CD4-positive, alpha-beta T cell treated with Interleukin-17A for 1 hour (primary cell): ENCODE measurements at places on chromosomes 2 and 18.
A peak's percentile ranks its signal among the peaks of the same experiment; 100 is the strongest.

- no peak for DNase-seq
These were observed 11.0 kb downstream of the RAB11FIP5 start for GRCh38 chr2:73101626-73102256.

DNA sequence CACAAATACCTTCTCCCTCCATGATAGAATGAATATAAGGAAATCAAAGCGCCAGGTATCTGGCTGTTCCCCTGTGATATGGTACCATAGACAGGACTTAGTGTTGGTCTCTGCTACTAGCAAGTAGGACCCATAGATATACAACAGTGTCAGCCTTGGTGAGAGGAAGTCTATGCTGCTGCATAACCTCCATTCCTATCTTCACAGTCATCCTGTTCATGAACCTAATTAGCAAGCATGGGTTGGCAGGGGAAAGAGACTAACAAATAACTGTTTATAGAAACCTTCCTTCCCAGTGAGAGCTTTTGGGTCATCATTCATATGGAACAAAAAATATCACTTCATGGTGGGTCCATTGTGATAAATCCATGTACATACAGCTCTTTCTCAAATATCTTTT, 188.9 kb upstream of the FAM98A start:
- DNase-seq = no peak

GRCh38 chr2:113183703-113184102, 9.9 kb downstream of the PSD4 start:
- DNase-seq = no peak

DNA sequence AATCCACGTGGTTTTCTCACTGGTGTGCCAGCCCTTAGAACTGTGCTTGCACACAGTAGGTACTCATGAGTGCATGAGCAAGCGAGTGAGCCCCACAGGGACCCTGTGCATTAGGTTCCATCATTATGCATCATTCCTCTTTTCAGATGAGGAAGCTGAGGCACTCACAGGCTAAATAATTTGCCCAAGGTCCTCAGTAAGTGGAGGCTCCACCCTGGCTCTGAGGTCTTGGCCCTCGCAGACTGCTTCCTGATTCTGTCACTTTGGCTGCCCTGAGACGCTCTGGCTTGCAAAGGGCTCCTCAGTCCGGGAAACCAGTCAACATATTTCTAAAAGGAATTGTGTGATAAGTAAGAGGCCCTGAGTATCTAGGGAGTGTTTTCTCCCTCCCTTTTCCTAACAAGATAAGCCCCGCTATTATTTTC, 71.7 kb downstream of the IL1R2 start:
- no peak for DNase-seq

- no peak for DNase-seq
These were observed 69.9 kb upstream of the CTLA4 start for GRCh38 chr2:203797712-203798111.

DNA sequence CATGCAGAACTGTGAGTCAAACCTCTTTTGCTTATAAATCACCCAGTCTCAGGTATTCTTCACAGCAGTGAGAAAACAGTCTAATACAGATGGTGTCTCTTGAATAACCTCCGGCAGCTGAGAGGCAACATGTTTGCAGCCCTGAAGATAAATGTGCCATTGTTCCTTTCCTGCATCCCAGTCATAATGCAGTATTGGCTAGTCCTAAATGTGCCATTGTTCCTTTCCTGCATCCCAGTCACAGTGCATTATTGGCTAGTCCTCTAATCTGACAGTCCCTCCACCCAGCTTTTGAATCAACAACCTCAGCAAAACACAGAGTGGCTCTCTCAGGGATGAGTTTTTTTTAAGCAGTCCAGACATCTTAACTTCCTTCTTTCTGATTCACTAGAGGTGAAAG, 550.7 kb downstream of the RIT2 start:
- DNase-seq = no peak

DNA sequence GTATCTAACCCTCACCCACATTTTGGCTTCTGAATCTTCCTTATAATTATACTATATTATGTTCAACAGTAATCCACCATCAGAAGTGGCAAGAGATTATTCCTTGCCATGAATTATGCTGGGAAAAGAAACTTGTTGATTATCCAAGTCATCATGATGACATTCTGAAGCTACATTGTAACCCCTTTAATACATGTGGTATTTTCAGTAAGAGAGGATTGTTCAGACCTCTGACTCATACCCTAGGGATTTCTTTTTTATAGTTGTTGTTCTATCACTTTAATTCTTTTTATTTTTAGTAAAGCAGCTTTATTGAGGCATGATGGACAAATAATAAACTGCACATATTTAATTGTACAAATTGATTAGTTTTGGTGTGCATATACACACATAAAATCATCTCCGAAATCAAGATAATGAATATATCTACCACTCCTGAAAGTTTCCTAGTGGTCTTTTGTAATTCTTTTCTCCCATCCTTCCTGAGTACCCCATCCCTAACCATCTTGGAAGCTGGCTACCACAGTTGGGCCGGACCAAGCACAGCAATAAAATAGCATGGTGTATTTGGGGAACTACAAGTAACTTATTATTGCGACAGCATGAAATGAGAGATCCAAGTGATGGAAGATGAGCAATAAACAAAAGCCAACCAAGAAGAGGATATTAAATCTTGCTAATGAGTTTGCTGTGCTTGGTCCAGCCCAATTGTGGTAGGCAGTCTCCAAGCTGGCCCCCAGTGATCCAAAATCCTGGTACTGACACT, 159.9 kb downstream of the BARD1 start:
- DNase-seq = no peak

DNA sequence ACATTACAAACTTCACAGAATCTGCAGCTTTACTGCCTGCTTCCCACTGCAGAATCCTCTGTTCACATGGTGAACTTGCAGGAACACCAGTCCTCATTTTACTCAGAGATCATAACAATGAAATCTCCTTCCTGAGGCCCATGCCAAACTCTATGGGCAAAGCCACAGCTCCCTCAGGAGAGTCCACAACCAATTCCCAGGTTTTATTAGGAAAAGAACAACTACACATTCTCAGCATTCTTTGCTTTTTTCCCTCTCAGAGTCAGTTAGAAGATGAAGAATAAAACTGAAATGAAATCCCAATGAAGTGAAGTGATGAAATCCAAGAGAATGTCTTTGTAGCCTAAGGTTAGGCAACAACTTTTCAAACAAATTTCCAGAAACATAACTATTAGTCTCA, 233.7 kb downstream of the DSEL start:
- DNase-seq = no peak

GRCh38 chr2:150417278-150417677, 70.2 kb downstream of the RND3 start:
- no peak for DNase-seq

GRCh38 chr2:85796341-85797262, 42.8 kb downstream of the ATOH8 start:
- no peak for DNase-seq

GRCh38 chr2:194822097-194822496, 834.9 kb upstream of the SLC39A10 start:
- no peak for DNase-seq

- no peak for DNase-seq
These were observed 132.0 kb downstream of the SNTG2 start for GRCh38 chr2:1082456-1083205.

DNA sequence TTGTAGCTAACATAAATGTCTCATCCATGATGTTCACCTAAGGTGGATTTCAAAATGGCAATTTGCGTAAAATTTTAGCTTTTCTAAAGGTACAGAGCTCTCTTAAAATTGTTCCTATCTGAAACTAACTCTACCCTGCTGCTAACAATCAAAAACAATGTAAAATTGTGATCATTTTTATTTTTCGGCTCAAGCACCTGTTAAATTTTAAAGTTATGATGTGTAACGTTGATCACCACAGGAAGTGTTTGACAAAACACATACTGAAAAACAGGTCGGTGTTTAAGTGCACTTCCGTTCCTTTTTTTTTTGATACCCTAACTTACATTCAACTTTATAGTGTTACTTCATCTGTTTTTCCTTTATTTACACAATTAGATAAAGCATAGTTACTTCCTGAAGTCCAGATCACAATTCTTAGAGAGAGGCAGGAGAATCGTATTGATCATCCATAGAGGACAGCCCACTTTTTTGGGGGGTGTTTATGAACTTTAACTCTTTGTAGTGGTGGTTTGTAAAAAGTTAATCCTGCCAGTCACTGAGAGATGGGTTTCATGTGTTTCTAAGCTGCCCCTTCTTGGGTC, 6.0 kb upstream of the NCK2 start:
- DNase-seq = peak; percentile 62

- no peak for DNase-seq
These were observed 61.8 kb downstream of the CAB39 start for GRCh38 chr2:230774348-230774951.

GRCh38 chr2:241282555-241282954, 32.9 kb downstream of the HDLBP start:
- no peak for DNase-seq

GRCh38 chr2:240467149-240467642, 31.7 kb downstream of the GPC1 start:
- no peak for DNase-seq

- DNase-seq = no peak
These were observed 18.6 kb upstream of the VPS4B start for GRCh38 chr18:63440881-63441280.

DNA sequence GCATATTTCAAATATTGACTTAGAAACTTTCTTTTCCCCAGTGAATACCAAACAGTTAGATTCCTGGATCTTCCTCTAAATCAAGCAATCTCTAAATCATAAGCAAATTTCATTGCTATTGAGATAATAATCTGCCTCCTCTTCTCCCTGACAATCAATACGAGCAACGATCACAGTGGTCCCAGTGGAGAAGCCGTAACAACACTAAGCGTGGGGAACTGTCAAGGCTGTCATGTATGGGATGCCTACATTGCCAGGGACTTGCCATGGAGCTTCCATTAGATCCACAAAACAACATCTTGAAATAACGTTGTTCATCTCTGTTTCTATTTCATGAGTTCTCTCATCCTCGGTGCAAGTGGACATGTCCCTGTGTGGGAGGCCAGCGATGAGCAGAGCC, 61.3 kb downstream of the SNTG2 start:
- DNase-seq = no peak

DNA sequence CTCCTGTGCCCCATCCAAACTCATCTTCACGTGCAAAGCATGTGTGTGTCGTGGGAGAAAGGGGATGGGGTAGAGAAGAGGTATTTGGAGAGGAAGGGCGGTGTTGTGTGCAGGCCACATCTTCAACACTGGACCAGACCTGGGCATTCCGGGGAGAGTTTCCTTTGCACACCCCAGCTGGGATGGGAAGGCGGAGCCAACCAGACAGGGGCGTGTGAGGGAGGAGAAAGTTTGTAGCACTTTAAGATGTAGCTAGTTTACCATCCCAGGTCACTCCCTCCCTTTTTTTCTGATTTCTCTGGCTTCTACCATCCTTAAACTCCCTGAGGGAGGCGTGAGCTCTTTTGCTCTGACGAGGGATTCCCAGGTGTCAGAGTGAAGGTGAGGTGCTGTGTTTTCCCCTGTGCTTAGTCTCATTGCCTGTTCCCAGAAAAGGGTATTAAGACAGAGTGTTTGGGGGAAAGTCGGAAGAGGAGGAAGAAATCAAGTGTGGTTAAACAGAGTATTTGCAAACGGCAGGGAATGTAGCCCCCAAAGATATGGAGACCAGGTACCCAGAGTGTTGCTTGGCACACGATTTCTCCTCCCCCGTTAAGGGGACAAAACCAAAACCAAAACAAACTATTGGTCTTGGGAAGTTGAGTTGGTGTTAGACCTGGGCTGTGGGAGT, 1.6 kb downstream of the SETBP1 start:
- DNase-seq = no peak

- DNase-seq = no peak
These were observed 117.7 kb upstream of the MCFD2 start for GRCh38 chr2:47033102-47033880.

GRCh38 chr2:97905294-97905693, 90.5 kb downstream of the TMEM131 start:
- no peak for DNase-seq
